ENCODE measurements at places on chromosomes 3 and 15.

GRCh38 chr3:8182904-8183303 is 318.7 kb upstream of the LMCD1 start:
- no peak for DNase-seq

- peak; percentile 5 for DNase-seq
Observed at GRCh38 chr15:37764733-37765191, 169.7 kb upstream of the TMCO5A start.

GRCh38 chr3:184594371-184595001 is 32.9 kb downstream of the EPHB3 start:
- DNase-seq = no peak

DNA sequence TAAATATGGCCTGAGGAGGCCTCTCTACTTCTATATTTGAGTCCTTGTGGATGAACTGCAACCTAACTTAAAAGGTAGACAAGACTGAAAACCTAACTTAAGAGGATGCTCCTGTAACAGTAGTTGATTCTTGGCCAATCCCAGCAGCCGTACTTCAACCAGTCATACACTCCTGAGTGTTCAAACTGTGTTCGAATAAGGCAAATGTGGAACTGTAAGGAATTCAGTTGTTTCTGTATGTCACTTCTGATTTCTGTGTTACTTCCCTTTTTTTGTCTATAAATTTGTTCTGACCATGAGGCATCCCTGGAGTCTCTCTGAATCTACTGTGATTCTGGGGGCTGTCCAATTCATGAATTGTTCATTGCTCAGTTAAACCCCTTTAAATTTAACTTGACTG is 20.5 kb downstream of the GALK2 start:
- DNase-seq = no peak

DNA sequence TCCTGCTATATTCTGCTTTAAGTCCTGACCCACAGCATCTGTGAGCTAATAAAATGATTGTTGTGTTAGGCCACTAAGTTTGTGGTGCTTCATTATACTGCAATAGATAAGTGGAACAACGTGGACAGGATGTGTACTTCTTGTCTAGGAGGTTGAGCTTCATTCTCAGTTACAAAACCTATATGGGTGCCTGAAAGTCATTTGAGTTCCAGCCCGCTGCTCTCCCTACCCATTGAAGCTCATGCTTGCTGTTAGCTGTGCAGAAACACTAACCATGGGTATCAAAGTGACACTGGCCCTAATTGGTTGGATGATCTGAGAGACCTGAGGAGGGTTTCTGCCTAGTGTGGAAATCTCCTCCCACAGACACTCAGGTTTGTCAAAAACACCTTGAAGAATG is 357.2 kb downstream of the PDCD6IP start:
- no peak for DNase-seq

GRCh38 chr3:76638006-76638405 is 401.9 kb upstream of the ROBO2 start:
- DNase-seq = no peak

DNA sequence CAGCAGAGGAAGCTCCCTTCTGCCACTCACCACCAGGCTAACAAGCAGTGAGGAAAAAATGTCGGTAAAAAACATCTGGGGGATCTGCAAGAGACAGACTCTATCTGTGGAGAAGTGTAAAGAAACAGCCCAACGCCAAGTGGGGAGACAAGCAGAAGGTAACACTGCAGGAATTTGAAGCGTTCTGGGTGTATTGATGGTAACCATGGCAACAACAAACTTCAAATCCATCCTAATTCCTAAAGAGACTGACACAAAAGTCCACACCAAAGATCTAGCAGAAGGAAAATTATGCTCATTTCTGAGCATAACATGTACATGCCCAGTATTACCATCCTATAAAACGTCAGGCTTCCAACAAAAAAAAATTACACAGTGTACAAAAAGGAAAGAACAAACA is 449.3 kb downstream of the GABRB3 start:
- no peak for DNase-seq

DNA sequence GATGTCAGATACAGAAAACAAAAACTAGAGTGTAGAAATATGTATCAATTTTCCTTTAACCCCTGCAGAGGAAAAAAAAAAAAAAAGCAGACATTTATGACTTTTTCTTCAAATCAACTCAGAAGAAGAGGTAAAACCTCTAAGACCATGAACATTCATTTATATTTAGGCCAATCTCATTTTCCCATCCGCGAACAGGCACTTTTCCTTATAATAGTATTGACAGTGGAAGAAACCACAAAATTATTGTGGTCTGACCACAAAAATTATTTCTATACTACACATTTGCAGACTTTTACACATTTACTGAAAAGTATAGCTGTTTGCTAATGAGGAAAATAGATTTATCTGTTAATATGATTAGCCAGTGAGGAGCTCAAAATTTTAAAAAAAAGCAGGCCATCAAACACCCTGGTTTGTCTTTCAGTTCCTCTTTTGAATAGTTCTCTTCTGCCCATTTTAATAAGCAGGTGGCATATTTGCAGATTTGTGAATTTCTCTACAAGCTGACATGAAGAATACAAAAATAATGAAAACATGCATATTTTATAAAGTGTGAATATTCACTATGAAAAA is 5.7 kb downstream of the OSBPL11 start:
- no peak for DNase-seq

DNA sequence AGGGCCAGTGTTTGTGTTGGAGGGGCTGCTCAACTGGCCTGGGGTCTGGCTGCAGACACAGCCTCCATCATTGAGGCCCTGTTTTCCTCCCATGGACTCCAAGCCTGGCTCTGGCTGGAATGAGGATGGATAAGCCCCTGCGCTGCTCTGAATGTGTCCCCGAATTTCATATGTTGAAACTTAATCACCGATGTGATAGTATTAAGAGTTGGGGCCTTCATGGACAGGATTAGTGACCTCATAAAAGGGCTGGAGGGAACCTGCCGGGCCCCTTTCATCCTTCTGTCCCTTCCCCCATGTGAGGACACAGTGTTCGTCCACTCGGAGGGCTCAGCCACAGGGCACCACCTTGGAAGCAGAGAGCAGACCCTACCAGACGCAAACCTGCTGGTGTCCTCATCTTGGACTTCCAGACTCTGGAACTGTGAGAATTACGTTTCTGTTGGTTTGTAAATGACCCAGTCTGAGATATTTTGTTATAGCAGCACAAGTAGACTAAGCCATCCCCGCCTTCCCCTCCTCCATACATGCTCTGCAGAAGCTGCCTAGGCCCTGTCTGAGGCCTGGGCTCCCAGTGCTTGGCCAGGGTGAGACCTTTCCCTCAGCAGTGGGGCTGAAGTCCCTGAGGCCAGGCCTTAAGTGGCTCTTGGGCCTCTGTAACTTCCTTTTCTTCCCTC is 3.8 kb upstream of the LCTL start:
- DNase-seq = no peak

GRCh38 chr15:68639926-68640600 is 61.3 kb downstream of the CORO2B start:
- DNase-seq = no peak

DNA sequence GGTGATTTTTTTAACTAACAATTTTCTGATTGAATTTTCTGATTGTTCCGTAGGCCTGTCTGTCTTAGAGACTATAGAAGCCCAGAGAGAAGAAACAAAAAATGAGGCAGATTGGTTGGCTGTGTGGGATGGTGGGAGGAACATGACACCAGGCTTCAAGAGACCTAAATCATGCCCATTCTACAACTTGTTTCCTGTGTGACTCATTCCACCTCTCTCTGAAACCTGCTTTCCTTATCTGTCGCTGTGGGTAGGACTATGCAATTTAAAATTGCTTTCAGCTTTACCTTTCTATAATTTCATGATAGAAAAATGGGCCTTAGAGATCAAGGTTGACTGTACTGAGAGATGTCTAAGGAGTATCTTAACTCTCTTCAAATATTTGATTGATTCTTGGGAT is 44.5 kb downstream of the OXNAD1 start:
- no peak for DNase-seq

- no peak for DNase-seq
Observed at GRCh38 chr3:175316799-175317198, 457.7 kb downstream of the NAALADL2 start.

GRCh38 chr3:35651426-35651825 is 12.1 kb downstream of the ARPP21 start:
- no peak for DNase-seq

- DNase-seq = no peak
Observed at GRCh38 chr15:79045041-79045440, 45.5 kb downstream of the RASGRF1 start.

DNA sequence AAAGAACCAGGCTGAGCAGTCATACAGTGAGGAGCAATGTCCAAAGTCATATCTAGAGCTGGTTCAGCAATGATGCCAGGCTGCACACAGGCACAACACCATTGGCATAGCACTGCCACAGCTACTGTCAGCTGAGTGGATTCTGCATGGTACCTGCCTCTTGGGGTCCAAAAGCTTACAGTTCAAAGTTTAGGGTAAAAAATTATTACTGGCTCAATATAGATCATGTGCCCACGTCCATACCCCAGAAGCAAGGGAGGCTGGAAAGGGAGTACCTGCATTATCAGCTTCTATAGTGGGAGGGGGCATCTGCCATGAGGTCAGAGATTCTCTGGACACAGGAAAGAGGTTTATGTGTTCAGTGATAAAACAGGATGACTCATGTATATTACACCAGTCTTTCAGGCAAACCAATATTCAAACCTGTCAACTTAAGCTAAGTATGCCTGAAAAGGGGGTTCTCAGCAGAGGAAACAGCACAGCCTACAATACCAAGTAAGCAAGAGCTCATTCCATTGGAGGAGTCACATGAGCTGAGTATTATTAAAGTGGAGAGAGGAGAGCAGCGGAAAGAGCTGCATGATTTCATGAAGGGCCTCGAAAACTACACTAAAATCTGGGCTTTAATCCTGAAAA is 99.0 kb downstream of the ANO10 start:
- DNase-seq = no peak

- DNase-seq = no peak
Observed at GRCh38 chr15:34126522-34126921, 24.6 kb downstream of the PGBD4 start.

GRCh38 chr15:59999612-60000112 is 4.4 kb upstream of the FOXB1 start:
- DNase-seq = no peak

GRCh38 chr3:30401971-30402370 is 204.4 kb upstream of the TGFBR2 start:
- DNase-seq = no peak

- DNase-seq = no peak
Observed at GRCh38 chr15:89115547-89115946, 27.3 kb downstream of the ABHD2 start.

DNA sequence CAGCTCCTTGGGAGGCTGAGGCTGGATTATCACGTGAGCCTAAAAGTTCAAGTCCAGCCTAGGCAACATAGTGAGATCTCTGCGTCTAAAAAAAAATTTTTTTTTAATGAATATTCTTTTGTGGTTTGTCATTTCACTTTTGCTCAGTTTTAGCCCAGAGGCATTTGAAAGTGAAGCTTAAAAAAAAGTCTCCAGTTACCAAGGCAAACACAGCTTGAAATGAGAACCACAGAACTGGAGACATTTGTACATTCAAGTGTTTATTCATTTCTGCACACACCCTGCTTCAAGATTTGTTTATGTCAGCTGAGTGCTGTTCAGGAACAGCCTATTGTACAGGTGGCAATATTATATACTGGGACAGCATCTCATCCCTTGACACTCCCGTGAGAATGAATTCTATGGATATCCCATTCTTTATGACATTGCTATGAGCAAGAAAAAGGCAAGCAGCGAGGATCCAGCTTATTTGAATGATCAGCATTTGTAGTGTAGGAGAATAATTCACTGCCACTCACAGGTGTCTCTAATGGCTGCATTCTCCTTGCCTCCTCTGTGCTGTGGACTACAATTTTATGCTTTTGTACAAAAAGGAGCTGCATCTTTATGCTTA is 444.8 kb upstream of the GRM7 start:
- no peak for DNase-seq

DNA sequence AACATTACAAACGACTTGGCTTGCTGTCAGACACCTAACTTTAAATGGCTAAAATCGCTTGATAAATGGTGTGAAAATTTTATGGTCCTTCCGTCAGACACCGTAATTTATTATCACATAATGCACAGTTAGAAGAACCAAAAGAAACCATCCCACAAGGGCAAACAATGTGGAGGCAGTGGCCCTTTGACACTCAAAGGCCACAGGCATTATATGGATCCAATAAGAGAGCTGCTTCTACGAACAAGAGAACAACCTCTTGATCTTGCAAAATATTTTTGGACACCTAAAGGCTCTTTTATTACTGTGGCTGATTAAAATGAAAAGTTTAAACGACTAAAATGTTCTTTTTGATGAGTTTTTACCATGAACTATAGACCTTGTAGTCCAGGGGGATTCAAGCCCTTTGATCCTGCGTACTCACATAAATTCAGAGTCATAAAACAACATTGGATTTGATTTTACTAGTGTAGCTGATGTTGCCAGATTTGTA is 202.8 kb downstream of the FMN1 start:
- no peak for DNase-seq

- no peak for DNase-seq
Observed at GRCh38 chr3:132660811-132661070, 612 bp downstream of the UBA5 start.

- no peak for DNase-seq
Observed at GRCh38 chr3:31462050-31462569, 70.6 kb upstream of the STT3B start.

- DNase-seq = no peak
Observed at GRCh38 chr15:80662757-80663553, 32.2 kb upstream of the ABHD17C start.

GRCh38 chr15:63030101-63030551 is 12.4 kb upstream of the TPM1 start:
- no peak for DNase-seq

GRCh38 chr15:51830276-51830806 is 888 bp downstream of the TMOD3 start:
- DNase-seq = no peak

GRCh38 chr3:13780432-13781176 is 99.3 kb downstream of the WNT7A start:
- DNase-seq = no peak

DNA sequence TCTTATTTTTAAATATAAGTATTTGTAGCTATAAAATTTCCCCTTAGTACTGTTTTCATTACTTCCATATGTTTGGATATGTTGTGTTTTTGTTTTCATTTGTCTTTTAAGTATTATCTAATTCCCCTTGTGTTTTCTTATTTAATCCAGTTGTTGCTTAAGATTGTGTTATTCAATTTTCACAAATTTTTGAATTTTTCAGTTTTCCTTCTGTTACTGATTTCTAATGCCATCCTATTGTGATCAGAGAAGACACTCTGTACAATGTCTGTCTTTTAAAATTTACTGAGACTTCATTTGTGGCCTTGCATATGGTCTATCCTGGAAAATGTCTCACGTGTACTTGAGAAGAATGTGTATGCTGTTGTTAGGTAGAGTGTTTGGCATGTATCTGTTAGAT is 795.6 kb upstream of the CFAP20DC start:
- no peak for DNase-seq

All from pulmonary artery endothelial cell (primary cell).